NCI-H510A treated with DMSO at 0.1 percent for 48 hours (cell line): ENCODE measurements at places on chromosomes 3 and 15.
A peak's percentile ranks its signal among the peaks of the same experiment; 100 is the strongest.

GRCh38 chr15:40493089-40493840 lies 22.5 kb downstream of the CHST14 start:
- no peak for DNase-seq

- no peak for DNase-seq
Observed at GRCh38 chr3:27319847-27320526, 49.2 kb downstream of the NEK10 start.

- no peak for DNase-seq
Observed at GRCh38 chr15:59303633-59304032, 69.0 kb downstream of the MYO1E start.

GRCh38 chr3:134753999-134754742 lies 40.9 kb upstream of the EPHB1 start:
- DNase-seq, result no peak

- DNase-seq, result no peak
Observed at GRCh38 chr3:4447295-4447999, 19.6 kb downstream of the SUMF1 start.

- DNase-seq, result no peak
Observed at GRCh38 chr3:188123170-188123905, 30.6 kb upstream of the LPP start.

DNA sequence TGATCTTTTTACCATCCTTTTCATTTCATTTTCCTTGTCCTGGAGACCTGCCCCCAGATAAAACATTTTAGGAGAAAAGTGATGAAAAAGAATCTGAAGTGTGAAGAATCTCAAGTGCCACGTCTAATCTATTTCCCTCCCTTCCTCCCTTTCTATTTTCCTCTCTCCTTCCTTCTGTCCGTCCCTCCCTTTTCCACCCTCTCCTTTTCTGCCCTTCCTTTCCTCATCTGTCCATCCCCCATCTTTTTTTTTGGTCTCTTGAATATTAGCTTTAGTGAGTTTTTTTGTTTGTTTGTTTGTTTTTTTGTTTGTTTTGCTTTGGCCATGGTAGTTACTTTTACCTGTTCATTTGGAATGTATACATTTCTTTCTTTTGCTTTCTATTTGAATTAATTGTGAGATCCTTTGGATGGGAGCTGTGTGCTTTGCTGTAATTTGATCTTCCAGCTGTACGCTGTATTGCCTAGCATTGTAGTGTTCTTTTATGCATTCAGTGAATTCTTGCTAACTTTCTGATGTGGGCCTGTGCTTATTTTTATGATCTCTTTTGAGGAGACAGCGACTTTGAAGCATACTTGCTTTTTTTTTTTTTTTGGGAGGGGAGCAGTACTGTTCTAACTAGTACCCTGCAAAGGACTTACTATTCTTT lies 19.2 kb downstream of the CDIN1 start:
- DNase-seq, result peak; percentile 36

GRCh38 chr3:175495331-175495730 lies 636.2 kb downstream of the NAALADL2 start:
- no peak for DNase-seq

DNA sequence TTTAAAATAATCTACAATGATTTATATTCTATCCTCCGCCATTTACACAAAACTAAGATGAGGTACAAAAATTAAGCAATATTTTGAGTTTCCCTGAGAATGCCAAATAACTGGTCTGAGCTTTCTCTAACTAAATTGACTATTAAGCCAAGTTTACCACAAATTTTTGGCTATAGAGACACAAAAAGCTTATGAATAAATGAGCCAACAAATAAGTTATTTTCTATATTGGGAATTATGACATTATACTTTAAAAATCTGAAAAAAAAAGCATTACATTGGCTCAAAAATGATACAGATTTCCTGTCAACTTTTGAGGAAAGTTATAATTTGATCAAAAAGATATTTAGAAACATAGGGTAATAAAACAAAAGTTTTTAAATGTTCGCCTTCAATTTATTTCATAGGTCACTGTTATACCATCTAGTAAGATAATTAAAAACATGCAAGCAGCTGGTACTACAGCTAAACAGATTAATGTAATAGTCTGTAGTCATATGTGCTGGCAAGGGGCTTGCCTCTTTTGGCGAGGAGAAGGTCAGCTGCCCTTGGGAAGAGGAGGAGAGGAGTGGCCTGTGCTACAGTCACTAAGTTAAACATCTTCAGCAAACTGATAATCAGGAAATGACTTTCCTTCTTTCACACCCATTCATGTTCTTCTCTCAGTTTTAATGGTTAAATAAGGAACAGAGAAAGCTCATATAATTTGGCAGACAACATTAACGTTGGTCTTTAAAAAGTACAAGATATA lies 318.5 kb downstream of the TBC1D5 start:
- no peak for DNase-seq
